ENCODE measurements at places on chromosomes 3 and 15.

DNA sequence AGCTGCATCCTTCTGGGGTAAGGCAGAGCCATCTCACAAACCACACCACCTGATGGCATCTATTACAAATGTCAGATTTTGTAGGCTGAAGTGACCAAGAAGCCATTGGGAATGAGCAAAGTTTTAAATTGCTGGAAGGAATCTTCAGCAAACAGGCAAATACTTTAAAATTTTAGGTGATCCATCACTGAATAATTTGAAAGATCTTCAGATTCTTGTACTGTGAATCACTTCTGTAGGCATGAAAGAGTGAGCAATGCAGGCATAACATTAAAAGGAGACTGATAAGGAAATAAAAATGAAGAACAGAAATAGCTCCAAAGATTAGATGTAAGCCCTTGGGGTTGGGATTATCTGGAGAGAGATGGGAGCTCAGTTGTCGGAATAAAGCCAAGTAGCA lies 36.0 kb upstream of the ALDH1L1 start:
- no peak for DNase-seq

DNA sequence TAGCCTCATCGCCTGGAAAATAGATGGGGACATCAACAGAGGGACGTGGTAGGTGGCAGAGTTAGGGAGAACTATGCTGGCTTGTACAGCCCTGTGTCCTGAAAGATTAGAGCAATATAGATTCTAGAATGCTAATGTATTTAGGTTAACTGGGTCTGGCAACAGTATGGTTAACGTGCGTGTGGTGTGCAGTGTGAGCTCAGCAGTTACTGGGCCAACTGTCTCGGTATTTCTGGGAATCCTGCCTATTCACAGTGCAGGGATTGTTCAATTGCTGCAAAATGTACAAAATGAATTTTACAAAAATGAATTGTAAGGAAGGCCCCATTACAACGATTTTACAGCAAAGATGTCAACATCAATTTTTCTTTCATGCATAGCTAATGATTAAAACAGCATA lies 20.6 kb downstream of the MEIS2 start:
- DNase-seq: no peak

DNA sequence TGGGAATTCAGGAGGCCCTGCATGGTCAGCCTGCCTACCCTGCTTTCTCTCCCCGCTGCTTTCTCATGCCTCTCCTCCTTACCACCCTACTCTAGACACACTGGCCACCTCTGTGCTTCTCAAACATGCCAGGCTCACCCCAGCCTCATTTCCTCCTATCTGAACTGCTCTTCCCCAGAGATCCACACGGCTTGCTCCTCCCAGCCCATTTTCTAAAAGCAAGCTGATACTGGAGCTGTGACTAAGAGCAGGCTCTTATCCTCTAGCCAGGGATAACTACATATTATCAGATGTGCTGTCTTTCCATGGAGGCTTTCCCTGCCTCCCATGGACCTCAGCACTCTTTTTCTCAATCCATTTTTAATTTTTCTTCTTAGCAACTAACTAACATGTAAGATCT lies 85.9 kb downstream of the BOC start:
- DNase-seq: no peak

- no peak for DNase-seq
Measured at GRCh38 chr3:77139624-77140023, 99.7 kb downstream of the ROBO2 start.

- no peak for DNase-seq
Measured at GRCh38 chr3:72461787-72462186, 386.5 kb downstream of the SHQ1 start.

GRCh38 chr15:72911626-72912025 lies 128.1 kb upstream of the ADPGK start:
- DNase-seq: no peak

- DNase-seq: no peak
Measured at GRCh38 chr3:155308831-155309230, 15.3 kb upstream of the STRIT1 start.

DNA sequence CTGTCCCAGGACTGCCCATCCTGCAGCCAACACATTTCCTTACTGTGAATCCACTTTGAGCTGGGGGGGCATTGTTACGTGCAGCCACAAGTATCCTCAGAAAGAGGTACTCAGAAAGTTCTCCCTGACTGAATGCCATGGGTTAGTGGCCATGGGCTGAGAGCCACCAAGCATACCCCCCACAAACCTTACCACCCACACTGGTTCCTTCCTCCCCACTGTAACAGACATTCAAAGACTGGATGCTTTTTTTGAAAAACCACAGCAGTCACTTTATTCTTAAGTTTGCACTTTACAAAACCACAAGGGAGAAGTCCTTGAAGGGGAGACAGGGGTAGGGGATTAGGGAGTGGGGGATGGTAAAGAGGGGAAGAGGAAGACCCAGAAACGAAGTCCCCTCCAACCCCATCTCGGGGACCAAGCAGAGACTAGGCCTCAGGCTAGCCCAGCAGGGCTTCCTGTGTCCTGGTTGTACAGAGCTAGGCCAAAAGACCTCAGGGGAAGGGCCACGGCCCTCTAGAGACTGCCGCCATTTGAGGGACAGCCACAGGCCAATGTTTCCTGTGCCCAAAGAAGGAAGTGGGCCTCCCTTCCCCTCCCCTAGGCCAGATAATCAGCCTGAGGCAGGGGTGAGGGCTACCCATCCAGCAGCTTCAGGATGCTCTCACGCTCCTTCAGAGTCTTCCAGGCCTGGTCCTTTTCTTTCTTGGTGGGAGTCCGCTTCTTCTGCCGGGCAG lies 10.1 kb upstream of the CAMK1 start:
- no peak for DNase-seq
